ENCODE measurements at places on chromosomes 5 and 9.

- no peak for DNase-seq
Observed at GRCh38 chr5:10374046-10375022, 20.8 kb downstream of the MARCHF6 start.

DNA sequence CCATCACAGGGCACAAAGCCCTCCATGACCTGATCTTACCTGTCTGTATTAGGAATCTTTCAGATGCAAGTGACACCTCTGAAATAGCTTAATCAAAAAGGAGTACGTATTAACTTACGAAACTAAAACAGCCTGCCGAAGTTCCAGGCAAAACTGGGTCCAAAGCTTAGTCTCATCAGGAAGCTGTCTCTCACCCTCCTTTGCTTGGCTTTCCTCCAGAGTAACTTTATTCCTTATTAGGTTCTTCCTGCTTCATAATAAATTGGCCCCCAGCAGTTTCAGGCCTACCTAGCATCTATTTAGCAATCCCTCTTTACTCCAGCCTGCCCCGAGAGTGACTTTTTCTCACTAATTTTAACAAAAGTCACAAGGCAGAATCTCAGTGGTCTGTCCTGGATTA lies 58.4 kb upstream of the STK32A start:
- DNase-seq: no peak

DNA sequence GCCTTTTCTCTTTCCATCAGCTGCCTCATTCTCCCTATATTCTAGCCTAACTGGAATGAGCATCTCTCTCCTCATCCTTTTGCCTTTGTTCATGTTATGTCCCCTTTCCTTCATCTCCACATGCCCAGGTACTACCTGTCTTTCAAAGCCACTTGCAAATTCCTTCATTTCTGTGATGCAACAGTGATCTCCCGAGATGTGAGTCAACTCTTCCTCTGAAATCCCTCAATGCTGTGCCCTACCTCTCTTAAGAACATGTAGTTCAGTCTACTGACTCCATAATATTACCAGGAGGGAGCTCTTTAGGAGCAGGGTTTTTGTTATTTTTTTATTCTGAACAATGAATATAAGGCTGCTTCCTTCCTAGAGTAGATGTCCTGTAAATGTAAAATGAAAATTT lies 91.6 kb downstream of the ZNF462 start:
- no peak for DNase-seq

DNA sequence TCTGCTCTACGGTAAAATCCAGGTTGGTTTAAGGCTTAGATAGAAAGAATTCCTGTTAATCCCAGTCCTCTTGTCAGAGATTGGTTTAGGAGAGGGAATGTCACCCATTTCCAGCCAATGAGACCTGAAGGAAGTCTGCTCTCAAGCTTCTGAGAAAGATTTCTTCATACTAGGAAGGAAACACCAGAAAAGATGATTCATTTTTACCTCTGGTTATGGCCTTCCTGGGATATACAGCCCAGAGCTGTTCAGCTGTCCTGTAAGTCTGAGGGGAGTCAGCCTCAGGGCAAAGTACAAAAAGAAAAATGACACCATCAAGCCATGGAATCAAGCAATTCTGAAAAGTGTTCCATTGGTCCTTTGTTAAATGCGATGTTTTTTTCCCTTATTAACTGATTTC lies 18.6 kb upstream of the CFAP95 start:
- DNase-seq: no peak

- DNase-seq: no peak
Observed at GRCh38 chr5:50968356-50969149, 302.1 kb downstream of the PARP8 start.

- DNase-seq: no peak
Observed at GRCh38 chr5:161165998-161166660, 314.1 kb upstream of the ATP10B start.

GRCh38 chr5:101943784-101944183 lies 352.3 kb downstream of the SLCO4C1 start:
- DNase-seq: no peak

- no peak for DNase-seq
Observed at GRCh38 chr9:137951107-137951506, 73.5 kb downstream of the CACNA1B start.

DNA sequence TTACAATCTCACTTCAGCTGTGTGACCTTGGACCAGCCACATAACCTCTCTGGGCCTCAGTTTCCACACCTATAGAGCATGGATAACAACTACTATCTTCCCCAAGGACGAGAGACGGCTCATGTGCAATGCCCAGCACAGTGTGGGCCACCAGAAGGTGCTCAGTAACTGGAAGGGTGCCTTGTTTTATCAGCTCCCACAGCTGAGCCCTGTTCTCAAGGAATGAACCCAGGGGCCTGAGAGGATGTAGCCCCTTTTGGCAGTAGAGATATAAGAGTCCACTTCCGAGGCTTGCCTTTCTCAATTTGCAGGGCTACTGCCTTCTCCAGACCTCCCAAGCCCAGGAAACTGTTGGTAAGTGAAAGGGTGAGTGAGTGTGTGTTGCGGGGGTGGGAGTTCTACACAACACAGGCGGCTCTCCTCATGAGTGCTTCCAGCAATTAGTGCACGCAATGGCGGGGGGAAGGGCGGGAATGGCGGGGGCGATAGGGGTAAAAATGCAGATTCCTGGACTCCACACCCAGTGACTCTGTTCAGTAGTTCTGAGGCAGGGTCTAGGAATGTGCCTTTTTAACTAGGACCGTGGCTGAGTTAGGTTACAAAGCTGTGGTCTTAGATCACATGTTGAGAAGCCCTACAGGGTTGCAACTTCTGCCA lies 185.1 kb downstream of the FSTL4 start:
- no peak for DNase-seq

DNA sequence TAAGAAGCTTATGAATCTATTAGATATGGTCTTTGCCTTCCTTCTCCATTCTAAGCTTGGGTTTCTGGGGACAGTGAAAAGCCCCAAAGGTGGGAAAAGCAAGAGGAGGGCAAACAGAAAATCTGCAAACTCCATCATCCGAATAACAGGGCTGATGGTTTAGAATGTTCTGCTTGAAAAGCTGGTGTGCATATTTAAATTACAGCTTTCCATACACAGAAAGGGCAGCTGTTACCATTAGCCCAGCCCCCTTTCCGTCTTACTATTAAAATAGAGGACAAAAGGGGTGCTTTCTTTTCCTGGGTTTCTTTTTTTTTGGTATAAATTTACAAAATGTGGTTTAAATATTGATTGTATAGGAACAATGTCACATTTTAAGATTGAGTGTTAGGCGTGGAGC lies 22.0 kb downstream of the INSYN2B start:
- DNase-seq: no peak

DNA sequence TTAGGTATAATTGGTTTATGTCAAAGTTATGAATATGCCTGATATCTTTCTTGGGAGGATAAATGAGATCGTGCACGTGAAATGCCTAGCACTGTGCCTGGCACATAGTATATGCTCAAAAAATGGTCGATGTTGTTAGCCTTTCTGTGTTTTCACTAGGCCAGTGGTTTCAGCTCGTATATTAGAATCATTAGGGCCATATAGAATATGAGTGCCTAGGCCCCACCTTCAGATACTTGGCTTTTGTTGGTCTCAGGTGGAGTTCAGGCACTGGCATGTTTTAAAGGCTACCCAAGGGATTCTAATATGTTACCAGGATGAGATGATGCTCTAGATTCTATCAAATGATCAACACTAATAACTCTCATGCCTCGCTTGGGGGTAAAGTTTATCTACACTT lies 56.8 kb downstream of the ELL2 start:
- DNase-seq: no peak

DNA sequence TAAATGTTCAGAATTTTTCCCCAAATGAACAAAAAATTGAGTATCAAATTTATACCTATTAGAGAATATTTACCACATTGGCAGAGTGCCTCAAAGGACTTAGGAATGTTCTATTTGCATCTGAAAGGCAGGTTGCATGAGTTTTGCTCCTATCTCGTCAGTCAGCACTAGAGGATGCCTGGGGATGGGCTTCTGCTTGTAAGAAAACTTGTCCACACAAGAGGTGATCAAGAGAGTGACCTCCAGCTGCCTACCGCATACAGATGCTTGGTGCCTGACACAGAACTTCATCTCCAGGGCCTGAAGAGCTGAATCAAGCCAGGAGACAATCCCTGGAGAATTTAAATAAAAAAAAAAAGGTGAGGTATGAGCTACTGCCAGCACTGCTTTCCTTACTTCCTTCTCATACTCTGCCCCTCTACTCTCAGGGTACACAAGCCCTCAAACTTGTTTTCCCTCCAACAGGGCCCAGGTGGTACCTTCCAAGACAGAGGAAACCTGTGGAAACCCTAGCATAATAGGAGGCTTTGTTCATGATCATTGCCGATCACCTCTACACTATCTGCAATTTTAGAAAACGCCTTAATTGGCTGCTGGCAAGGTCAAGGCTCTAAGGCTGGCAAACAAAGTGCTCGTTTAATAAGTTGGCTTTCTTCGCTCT lies 166.6 kb downstream of the ELAVL2 start:
- no peak for DNase-seq

- DNase-seq: no peak
Observed at GRCh38 chr5:5933651-5934050, 444.7 kb downstream of the MED10 start.

DNA sequence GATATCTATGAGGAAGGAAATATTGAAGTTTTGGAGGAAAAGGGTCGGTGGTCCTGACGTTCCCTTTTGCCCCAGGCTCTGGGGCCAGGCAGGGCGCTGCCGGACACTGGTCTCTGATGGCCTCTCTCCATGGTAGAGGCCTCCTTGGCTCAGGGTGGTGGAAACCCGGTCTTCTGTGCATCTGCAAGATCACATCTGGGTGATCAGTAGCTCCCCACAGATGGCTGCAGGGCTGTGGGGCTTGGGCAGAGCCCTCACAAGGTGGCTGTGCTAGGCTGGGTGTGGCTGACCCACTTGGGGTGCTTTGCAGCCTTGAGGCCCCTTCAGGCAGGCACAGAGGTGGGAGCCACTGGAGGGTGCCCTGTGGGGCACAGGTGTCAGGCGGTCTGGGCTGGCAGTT lies 53.9 kb upstream of the RNU6ATAC start:
- DNase-seq: no peak

DNA sequence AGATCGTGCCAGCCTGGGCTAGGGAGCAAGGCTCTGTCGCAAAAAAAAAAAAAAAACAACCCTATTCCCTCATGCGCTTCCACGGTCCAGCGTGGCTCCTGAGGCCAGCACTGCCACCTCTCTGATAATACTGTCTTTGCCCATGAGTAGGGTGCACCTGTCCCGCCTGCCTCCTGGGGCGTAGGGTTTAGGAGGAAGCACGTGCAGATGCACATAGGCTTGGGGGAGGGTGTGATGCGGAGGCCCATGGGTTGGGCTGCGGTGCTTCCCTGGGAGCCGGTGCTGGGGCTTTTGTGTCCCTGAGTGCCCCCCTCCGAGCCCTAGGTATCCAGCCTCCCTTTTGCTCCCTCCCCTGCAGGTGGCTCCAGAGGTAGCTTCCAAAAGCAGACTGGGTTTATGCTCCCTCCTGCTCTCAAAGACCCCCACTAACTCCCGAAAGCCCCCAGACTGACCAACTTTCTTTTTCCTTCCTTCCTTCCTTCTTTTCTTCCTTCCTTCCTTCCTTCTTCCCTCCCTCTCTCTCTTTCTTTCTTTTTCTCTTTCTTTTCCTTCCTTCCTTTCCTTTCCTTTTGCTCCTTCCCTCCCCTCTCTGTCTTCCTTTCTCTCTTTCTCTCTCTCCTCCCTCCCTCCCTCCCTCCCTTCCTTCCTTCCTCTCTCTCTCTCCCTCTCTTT lies 12.8 kb downstream of the FGFR4 start:
- no peak for DNase-seq

- no peak for DNase-seq
Observed at GRCh38 chr5:115956957-115957356, 5.3 kb upstream of the LVRN start.

DNA sequence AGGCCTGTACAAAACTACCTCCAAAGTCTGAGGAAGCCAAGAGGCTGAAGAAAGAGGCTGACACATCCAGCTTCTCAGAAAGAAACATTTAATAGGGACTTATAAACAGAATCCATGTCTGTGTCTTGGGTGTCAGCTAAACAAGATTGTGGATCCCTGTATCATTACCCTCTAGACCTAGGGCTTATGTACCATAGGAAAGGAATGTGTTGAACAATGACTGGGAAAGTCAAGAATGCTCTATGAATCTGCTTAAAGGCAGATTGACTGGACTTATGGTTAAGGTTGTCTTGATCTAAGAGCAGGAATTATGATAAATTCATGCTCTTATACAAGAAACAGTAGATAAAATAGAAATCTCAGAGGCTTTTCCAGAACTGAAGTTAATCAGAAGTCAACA lies 335.7 kb upstream of the RPS23 start:
- DNase-seq: no peak

DNA sequence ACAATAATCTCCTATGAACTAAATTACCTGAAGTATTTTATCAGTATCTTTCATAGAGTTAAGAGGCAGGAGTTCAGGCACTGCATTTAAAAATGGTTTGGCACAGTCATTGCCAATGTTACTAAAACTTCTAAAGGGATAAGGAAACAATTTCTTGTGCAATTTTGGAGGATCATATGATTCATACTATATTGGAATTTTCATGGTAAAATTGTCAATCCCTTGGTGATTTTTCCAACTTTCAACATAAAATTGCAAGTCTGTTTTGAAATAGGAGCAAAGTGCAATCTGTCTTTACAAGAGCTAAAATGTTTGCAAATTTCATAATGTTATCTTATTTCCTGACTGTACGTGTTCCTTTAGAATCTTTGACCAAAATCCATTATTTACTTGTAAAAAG lies 211.1 kb downstream of the DMRTA1 start:
- no peak for DNase-seq

DNA sequence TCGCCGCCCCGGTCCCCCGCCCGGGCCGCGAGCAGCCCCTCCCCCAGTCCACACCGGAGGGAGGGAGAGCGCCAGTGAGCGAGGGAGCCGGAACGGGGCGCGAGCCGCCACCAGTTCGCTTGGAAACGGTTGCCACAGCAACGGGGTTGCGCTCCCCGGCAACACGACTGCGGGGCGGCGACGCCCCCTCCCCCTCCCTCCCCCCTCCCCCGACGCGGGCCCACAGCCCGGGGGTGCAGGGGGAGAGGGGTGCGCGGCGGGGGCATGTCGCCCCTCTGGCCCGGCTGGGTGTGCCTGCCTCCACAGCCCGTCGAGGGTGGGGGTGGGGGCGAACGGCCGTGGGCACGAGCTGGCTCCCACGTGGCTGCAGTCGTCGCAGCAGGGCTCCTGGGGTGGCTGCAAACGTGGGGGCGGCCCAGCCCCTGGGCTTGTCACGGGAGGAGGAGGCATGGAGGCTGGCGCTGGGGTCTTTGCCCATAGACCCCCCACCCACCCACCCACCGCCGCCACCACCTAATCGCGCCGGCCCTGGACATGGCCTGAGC lies 524 bp downstream of the PRR7 start:
- no peak for DNase-seq

GRCh38 chr5:96143450-96143849 lies 181.8 kb upstream of the ELL2 start:
- no peak for DNase-seq

Data from AG04449 (cell line).